ENCODE measurements at places on chromosomes 16 and 17.

DNA sequence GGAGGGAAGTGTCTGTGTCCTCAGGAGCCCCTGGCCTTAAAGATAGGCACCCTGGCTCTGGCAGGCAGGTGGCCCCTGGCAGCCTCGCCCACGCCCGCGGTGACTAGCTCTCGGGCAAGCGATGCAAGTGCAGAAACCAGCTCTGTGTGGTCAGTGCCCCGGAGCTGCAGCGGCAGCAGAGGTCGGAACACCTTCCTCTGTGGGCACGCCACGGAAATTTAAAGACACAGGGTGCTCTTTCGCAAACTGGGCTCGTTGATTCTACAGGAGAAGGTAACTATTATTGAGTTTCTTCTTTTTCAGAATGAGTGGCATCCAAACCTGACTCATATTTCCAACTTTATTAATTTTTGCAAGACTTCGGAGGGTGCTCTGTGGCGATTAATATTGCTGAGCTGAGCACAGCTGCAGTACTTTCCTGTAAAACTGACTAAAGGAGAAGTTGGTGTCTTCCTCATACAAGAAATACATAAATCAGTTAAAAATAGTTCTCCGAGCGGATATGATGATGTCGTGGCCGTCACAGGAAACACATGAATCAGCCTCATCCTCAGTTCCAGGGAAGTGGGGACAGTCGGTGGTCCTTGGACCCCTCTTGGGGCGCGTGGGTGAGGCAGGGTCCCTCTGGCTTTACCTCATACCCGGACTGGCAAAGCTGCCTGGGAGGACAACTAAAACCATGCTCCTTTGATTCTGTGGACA is 120.2 kb downstream of the METRNL start:
- peak; percentile 78 for DNase-seq

GRCh38 chr16:83244057-83244456 is 563.7 kb upstream of the HSBP1 start:
- DNase-seq, result no peak

GRCh38 chr17:16351831-16352230 is 1.4 kb downstream of the CENPV start:
- no peak for DNase-seq

DNA sequence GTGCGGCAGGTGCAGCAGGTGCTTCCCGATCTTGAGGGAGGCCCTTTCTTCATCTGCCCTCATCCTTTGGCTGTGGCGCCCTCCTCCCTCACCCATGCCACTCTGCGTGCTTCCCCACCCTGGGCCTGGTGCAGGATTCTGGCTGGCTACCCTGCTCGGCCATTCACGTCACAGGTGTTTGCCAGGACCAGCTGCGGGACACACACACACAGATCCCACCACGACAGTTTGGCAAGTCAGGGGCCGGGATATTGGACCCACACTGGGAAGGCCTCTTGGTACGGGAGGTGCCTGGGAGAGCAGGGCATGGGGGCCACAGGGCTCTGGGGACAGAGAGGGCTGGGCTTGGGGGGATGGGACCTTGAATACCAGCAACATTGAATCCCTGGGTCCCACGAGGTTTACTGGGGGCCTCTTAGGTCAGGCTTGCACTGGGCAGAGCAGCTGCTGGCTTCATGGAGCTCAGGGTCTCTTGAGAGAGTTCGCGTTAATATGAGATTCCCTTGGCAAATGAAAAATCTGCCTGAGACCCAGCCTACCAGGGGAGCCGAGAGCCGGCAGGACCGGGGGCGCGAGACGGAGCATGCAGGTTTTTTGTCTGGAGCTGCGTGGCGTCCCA is 15.1 kb downstream of the ADCY7 start:
- DNase-seq, result no peak

- no peak for DNase-seq
These were observed 78.8 kb downstream of the TNRC6C start for GRCh38 chr17:78037280-78037679.

DNA sequence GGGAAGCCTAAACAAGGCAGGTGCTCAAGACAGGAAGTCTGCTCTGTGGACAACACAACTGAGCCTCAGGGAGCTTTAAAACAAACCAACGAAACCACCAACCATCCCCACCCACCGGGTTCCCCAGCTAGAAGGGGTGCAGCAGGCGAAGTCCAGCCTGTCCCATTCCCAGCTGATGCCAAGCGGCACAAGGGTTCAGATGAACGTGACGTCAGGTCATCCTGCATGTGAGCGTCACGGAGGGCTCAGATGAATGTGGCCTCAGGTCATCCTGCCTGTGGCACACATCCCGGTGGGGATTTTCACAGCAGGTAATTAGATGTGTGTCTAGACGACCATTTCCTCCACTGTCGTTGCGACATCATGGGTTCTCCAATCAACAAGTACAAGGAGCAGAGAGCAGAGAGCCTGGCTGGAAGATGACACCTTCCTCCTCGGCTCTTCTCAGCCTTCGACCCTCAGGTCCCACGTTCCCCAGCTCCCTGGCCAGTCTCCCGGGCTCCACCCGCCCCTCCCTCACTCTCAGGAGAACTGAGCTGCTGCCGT is 246.5 kb downstream of the FOXL1 start:
- DNase-seq, result no peak

GRCh38 chr16:67014634-67015312 is 14.2 kb upstream of the CBFB start:
- no peak for DNase-seq

DNA sequence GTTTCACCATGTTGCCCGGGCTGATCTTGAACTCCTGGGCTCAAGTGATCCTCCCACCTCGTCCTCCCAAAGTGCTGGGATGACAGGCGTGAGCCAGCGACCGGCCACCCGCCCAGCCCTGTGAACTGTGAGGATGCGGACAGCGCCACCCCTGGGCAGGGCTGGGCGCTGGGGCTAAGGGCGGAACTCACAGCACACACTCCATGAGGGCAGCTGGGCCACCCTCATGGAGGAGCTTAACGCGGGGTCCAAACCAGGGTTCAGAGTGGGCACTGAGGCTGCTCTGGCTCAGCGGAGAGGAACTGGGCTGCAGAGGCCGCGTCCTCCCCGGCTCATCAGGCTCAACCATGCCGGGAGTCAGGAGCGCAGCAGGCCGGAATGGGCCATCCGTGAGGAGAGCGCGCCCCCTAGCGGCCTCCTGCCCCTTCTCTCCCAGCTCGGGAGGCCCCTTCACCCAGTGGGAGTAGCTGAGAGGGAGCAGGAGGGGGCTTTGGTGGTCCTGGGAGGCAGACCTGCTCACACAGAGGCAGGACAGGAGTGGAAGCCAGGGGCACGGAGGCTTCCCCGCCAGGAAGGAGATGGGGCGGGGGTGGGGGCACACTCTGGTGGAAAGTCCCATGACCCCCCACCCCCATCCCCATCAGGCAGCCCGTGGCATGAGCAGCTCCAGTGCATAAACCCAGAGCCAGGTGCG is 13.8 kb downstream of the CORO7 start:
- DNase-seq, result peak; percentile 79

- DNase-seq, result peak; percentile 77
These were observed 5.2 kb downstream of the CISD3 start for GRCh38 chr17:38735161-38735997.

- DNase-seq, result peak; percentile 5
These were observed 19.6 kb downstream of the TMC5 start for GRCh38 chr16:19437280-19437679.

DNA sequence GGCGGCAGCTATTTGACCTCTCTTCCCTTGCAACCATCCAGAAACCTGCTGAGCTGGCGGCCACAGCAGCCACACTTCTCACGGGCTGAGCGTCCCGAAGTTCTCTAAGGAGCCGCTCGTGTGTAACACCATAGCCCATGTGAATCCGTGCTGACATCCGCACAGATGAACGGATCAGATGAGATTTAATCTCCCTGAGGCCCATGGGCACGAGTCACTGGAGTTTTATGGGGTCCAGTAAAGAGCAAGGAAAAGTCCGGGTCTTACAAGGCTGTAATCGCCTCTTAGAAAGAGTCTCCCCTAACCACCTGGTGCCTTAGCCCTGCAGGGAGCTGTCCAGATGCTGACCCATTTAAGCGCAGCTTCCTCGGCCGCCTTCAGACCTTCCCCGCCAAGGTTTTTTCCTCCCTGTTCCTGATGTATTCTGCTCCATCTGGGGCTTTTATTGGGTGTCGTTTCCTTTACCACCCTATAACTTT is 5.5 kb upstream of the CACNG5 start:
- DNase-seq, result no peak

GRCh38 chr17:2564877-2565276 is 28.6 kb upstream of the PAFAH1B1 start:
- DNase-seq, result no peak

GRCh38 chr17:22692806-22693171 is 1000.5 kb downstream of the KCNJ18 start:
- no peak for DNase-seq

DNA sequence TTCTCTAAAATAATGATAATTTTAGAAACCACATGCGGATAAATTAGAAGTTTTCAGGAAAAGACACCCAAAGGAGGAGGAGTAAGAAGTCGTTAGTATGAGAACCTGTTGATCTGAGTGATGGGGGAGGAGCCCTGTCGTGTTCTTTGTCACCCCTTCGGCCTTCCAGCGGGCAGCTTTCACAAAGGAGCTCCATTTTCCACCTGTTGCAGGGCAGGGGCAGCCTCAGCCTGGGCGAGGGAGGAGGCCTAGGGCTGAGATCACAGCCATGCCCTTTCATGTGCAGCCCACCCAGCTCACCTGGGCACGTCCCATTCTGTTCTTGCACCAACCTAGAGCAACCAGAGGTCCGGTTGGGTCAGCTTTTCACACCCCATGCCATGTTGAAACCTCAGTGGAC is 5.3 kb downstream of the DUSP14 start:
- no peak for DNase-seq

- no peak for DNase-seq
These were observed 103.8 kb downstream of the TRIM37 start for GRCh38 chr17:59002848-59003247.

All from B cell (primary cell).